Stimulated activated CD4-positive, alpha-beta T cell treated with anti-CD3 and anti-CD28 coated beads, TNF-alpha, amount 100 ng/mL, for 4 hours (primary cell): ENCODE measurements at places on chromosomes 11 and 22.

- no peak for DNase-seq
Observed at GRCh38 chr11:72072348-72072747, 8.0 kb downstream of the NUMA1 start.

GRCh38 chr22:49395617-49396016 is 432.1 kb downstream of the BRD1 start:
- no peak for DNase-seq

- DNase-seq, result no peak
Observed at GRCh38 chr11:17472467-17472866, 4.2 kb downstream of the ABCC8 start.

DNA sequence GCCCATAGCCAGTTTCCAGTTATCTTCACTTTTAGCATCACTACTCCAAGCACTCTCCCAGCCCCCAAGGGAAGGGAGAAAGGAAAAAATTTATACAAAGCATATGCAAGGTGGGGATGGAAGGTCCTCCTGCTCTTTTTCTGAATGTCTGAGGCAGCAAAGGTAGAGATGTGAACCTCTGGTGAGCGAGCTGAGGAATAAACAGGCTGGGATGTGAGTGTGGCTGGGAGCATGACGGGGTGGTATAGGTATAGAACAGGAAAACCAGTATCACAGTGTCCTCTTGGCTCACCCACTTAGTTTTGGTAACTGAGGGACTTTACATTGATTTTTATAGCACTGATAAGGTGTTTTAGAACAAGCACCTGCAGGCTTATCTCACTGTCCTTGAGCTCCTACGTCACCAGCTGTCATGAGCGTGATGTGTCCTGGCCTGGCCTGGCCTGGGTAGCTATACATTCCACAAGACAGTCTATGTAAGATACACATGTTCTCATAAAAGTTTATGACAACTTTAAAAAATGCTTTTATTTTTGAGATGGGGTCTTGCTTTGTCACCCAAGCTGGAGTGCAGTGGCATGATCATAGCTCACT is 10.3 kb upstream of the POLD3 start:
- no peak for DNase-seq

DNA sequence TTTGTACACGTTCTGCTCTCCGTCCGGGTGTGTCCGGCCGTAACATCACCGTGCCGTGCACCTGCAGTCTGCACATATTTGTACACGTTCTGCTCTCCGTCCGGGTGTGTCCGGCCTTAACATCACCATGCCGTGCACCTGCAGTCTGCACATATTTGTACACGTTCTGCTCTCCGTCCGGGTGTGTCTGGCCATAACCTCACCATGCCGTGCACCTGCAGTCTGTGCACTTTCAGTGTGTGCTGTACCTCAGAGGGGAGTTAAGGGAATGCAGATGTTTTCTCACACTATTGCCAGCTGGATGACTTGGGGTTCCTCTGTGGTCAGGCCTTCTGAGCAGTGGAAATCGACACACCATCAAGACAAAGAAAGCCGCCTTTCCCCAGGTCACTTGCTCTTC is 4.2 kb downstream of the TTLL8 start:
- no peak for DNase-seq

DNA sequence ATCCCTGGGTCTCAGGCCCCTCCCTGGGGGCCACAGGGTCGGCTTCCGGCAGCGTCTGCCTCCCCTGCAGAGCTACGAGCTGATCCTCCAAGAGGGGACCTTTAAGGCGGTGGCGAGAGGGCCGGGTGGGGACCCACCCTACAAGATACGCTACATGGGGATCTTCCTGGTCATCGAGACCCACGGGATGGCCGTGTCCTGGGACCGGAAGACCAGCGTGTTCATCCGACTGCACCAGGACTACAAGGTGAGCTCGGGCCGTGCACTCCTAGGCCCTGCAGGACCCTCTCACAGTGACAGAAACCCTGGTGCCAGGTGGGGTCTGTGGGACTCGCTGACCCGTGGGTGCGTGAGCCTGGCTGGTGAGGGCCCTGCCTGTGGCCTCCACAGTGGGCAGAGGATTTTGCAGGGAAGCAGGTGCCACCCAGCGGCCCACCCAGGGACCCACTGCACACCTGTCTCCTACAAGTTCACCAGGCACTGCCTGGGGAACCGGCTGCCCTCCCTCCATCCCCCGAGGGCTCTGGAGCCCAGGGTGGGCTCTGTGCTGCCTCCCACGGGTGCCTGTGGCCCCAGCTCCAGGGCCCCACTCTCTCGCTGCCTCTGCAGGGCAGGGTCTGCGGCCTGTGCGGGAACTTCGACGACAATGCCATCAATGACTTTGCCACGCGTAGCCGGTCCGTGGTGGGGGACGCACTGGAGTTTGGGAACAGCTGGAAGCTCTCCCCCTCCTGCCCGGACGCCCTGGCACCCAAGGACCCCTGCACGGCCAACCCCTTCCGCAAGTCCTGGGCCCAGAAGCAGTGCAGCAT is 13.7 kb downstream of the MUC5B start:
- no peak for DNase-seq
